Effector memory CD4-positive, alpha-beta T cell (primary cell): ENCODE measurements at places on chromosomes 4 and X.

- DNase-seq = no peak
These were observed 114.4 kb upstream of the POF1B start for GRCh38 chrX:85493821-85494220.

GRCh38 chrX:115581759-115582615 lies 21.0 kb downstream of the PLS3 start:
- no peak for DNase-seq

GRCh38 chr4:16665942-16666551 lies 232.4 kb downstream of the LDB2 start:
- DNase-seq = no peak

GRCh38 chr4:113524505-113525186 lies 236.9 kb downstream of the CAMK2D start:
- DNase-seq = no peak

DNA sequence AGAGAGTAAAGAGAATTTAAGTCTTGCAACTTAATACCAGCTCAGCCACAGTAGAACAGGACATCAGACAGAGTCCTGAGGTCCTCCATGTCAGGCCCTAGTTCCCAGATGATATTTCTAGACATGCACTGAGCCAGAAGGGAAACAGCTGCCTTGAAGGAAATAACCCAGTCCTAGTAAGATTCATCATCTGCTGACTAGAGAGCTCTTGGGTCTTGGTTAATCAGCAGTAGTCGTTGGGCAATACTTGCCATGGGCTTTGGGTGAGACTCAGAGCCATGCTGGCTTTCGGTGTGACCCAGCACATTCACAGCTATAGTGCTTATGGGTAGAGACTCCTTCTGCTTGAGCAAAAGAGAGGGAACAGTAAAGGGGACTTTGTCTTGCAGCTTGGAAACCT lies 379.1 kb downstream of the AR start:
- DNase-seq = no peak

GRCh38 chr4:6450709-6451108 lies 21.7 kb downstream of the PPP2R2C start:
- DNase-seq = no peak

DNA sequence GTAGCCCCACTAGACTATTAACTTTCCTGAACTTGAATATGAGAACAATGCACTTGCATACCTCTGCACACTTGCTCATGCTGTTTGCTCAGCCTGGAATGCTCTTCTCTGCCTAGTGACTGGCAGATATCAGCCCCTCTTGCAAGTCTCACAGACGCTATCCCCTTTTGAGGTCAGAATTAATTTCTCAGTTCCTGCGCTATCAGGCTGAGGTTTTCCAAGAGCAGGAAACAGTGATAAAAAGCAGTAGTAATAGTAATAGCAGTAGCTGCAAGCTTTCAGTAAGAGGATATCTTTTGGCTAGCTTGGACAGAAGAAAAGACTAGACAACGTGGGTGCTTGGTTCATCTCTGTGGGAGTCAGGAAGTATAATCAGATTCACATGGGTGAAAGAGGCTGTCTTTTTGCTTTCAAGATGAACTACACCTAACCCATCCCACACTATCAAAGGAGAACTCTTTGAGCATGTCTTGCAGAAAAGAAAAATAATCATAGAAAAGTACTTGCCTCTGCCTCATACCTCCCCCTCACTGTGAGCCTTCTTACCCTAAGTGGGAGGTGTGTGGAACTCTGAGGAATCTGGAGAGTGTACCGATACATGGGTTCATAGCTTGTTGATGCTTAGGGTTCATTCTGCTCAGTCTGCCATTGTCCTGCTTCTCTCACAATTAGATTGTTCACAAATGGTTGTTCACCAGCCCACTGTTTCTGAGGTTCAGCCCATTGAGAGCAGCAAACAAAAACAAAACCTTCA lies 11.3 kb upstream of the DRP2 start:
- no peak for DNase-seq

GRCh38 chr4:182855312-182855711 lies 61.9 kb downstream of the DCTD start:
- no peak for DNase-seq

DNA sequence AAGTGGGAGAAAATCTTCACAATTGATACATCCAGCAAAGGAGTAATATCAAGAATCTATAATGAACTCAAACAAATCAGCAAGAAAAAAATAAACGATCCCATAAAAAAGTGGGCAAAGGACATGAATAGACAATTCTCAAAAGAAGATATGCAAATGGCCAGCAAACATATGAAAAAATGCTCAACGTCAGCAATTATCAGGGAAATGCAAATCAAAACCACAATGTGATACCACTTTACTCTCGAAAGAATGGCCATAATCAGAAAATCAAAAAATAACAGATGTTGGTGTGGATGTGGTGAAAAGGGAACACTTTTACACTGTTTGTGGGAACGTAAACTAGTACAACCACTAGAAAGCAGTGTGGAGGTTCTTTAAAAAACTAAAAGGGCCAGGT lies 114.3 kb upstream of the CCSER1 start:
- no peak for DNase-seq

- DNase-seq = no peak
These were observed 17.3 kb upstream of the SEL1L3 start for GRCh38 chr4:25879991-25880651.

DNA sequence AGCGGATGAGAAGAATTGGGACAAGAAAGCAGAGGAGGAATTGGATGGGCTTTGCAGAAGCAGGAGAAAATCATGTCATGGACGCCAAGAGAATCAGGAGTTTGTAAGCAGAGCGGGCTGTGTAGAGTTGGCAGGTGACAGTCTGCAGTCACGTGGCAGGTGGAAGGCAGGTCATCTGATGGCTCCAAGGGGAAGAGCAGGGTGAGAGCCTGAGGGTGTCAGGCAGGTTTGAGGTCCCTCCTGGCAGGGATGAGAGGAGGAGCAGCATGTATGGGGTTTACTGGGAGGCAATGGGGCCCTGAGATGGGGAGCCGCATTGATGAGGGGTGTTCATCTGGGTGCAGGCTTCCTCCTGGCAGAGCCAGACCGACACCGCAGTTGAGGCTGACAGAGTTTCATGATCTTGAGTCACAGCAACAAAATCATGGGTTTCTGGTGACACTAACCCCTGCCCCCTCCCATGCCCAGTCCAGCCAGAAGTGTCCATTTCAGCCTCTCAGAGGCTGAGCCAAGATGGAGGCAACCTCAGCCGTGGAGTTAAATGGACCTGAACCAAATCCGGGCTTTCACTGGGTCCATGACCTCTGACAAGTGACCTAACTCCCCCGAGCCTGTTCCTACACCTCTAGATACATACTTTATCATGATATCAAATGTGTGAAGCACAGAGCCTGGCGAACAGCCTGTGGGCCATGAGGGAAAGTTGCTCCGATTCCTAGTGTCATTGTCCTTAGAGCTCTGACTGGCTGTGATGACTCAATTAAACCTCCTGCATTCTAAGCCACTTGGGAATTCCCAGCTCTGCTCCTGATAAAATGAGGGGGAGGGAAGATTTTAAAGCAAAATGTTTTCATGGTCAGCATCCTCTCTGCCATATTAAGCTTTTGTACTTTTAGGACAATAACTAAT lies 36.1 kb downstream of the EVC start:
- no peak for DNase-seq

DNA sequence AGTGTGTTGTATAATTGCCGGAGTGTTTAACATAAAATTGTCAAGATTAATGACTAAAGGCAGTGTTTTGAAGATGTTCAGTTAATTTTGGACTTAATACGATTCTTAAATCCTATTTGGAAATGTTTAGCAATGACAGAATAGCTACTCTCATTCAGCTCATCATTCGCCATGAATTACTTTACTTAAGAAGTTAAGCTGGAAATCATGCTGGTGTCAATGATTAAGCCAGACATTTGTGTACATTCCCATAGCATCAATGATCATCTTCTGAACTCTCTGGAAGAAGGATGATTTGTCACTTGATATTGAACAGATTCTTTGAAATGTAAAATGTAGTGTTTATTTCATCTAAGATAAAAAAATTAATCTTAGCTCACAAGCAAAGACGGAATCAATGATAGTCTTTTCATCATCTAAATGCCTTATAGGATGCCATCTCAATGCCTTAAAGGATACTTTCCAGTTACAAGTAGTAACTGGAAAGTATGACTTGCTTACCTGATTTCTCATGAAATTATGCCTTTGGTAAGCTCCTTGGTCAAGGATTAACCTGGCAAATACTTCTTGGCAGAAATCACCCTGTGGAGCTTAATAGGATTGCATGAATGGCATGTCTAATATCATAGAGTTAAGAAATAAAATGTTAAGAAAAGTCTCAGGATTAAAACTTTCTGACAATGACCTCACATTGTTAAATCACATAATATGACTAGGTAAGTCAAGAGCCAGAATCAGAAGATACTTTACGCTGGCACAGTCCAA lies 515.5 kb upstream of the AGA start:
- DNase-seq = no peak

DNA sequence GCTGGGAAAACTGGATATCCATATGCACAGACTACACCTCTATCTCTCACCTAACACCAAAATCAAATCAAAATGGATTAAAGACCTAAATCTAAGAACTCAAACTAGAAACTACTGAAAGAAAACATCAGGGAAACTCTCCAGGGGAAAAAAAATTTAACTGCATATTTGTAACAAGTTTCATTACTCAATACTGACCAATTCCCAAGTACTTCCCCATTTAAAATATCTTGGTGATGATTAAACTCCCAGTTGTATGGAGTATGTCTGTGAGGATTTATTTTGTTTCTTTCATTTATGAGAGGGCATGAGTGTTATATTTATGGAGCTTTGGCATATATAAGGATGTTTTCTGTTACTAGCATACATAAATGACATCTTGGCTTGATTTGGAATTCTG lies 112.3 kb upstream of the IL15 start:
- no peak for DNase-seq

GRCh38 chrX:47030339-47030738 lies 47.9 kb upstream of the RGN start:
- DNase-seq = no peak

GRCh38 chr4:151329217-151330007 lies 4.0 kb upstream of the SH3D19 start:
- no peak for DNase-seq

GRCh38 chr4:168432419-168433146 lies 47.7 kb downstream of the DDX60L start:
- DNase-seq = no peak

DNA sequence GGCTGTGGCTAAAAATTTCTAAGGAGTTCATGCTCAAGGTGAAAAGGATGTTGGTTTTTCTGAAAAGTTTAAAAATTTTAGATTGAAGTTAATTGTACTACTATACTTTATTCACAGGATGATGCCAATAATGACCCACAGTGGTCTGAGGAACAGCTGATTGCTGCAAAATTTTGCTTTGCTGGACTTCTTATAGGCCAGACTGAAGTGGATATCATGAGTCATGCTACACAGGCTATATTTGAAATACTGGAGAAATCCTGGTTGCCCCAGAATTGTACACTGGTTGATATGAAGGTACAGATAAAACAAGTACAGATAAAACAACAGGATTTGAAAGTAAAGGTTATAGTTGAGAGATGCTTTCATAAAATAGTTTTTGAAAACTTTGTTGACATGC lies 12.2 kb downstream of the PAICS start:
- DNase-seq = no peak

DNA sequence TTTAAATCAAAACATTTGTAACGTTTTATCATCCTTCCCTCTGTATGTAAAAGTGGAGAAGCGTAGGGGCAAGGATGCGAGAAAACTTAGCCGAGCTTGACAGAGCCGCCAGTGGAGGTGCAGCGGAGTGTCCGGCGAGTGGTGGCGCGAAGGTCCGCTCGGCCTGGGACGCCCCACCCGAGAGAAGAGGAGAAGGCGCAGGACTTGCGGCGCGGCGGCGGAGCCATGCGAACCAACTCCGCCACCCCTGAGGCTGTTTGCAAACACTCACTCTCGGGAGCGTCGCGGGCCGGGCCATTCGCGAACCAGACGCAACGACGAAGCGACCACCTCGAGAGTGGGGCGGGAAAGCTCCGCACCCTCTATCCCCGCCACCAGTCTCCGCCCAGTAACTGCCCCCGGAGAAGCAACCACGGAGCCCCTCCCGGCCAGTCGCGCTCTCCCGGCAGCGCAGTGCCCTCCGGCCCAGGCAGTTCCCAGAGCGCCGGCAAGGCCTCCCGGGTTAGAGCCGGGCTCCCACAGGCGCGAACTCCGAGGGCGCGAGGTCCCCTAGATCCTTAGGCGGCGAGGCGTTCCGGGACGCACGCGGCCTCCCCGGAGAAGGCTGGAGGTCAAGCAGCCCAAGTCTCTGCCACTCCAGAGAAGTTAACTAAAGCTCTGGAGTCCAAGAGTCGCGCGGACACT lies 2.3 kb upstream of the MAB21L2 start:
- DNase-seq = no peak

DNA sequence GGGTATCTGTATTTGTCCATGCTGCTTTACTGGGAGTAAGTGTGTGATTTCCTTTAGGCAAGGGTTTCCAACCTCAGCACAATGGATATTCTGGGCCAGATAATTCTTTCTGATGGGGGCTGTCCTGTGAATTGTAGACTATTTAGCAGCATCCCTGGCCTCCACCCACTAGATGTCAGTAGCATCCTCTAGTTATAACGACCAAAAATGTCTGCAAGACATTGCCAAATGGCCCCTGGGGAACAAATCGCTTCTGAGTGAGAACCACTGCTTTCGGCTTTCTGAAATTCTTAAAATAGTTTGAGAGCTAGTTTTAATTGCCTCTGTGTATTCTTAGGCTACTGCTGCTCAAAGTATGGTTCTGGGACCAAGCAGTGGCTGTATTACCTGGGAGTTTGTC lies 81.2 kb upstream of the GPM6B start:
- DNase-seq = no peak

- DNase-seq = no peak
These were observed 17.9 kb upstream of the SLC34A2 start for GRCh38 chr4:25637581-25638220.

GRCh38 chrX:6852869-6853268 lies 294.6 kb upstream of the STS start:
- no peak for DNase-seq

DNA sequence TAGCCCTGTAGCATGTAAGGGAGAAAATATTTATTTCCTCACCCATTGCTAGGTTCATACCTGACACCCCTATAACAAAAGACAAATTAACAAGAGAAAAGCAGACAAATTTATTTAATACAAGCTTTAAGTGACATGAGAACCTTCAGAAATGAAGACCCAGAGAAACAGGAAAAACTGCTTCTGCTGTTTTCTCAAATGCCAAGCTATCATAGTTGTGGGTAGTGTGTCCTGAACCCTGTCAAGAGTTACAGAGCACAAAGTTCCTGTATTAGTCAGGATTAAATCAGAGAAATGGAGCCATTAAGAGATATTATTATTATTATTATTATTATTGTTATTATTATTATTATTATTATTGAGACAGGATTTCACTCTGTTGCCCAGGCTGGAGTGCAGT lies 17.5 kb downstream of the CCDC160 start:
- no peak for DNase-seq

GRCh38 chr4:77358315-77358928 lies 201.4 kb downstream of the CCNG2 start:
- DNase-seq = no peak

DNA sequence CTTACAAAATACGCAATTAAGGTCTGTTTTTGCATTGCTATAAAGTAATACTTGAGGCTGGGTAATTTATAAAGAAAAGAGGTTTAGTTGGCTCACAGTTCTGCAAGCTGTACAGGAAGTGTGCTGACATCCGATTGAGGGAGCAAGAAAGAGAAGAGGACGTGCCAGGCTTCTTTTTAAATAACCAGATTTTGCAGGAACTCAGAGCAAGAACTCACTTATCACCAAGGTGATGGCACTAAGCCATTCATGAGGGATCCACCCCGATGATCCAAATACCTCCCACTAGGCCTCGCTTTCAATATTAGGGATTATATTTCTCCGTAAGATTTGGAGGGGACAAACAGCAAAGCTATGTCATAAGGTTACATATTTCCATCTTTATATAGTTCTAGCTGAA lies 456.7 kb downstream of the GLUD2 start:
- no peak for DNase-seq
